ENCODE measurements at places on chromosomes 5 and 9.
A peak's percentile ranks its signal among the peaks of the same experiment; 100 is the strongest.

GRCh38 chr9:135544981-135545635 lies 818 bp upstream of the OBP2A start:
- no peak for DNase-seq

- DNase-seq = no peak
Measured at GRCh38 chr5:178078197-178079010, 34.9 kb upstream of the N4BP3 start.

GRCh38 chr5:16600397-16600796 lies 16.4 kb downstream of the RETREG1 start:
- no peak for DNase-seq

DNA sequence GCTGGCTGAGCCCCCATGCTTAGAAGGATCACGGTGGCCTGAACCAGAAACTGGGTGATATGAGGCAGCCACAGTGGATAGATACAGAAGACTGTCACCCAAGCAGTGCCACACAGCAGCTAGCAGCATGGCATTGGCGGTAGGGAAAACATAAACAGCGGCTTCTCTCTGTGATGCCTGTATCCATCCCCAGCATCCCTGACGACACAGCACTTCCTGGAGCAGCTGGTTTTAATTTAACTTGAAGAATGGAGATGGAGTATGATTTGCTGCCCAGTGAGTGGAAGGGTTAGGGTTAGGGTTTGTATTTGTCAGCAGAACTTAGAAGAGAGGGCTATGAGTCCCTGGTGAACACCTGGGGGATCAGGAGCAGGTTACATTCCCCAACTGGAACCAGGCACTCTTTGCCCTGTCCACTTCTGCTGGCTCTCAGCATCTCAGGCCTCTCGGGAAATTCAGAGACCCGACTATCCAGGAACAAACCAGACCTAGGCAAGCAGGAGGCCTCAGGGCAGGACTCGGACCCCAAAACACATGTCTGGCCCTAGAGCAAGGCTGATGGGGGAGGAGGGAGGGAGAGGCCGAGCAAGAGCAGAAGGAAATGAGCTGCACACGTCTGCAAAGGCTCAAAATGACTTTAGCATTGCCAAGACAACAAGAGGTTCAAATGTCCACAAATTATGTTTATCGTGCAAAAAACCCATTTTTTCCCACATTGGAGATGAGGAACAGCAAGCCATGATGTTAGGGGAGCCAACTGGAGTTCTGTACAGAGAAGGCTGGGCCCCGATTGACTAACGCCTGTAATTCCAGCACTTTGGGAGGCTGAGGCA lies 6.5 kb upstream of the GGTA1 start:
- DNase-seq = no peak

DNA sequence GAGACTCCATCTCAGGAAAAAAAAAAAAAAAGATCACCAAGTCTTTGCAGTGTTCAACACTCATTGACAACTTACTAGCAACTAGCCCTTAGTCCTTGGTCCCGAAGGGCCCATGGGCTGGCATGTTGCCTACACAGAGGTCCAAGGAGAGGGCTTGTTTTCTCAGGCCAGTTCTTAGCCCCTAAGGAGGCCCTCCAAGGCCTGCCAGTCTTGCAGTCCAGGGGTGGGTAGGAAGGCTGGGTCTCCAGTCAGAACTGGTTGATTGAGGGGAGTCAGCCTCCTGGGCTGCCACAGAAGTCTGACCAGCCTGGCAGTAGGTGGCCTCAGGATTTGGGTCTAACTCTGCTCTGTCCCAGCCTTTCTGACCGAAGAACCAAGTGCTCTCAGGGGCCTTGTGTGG lies 32.7 kb downstream of the IER5L start:
- no peak for DNase-seq

DNA sequence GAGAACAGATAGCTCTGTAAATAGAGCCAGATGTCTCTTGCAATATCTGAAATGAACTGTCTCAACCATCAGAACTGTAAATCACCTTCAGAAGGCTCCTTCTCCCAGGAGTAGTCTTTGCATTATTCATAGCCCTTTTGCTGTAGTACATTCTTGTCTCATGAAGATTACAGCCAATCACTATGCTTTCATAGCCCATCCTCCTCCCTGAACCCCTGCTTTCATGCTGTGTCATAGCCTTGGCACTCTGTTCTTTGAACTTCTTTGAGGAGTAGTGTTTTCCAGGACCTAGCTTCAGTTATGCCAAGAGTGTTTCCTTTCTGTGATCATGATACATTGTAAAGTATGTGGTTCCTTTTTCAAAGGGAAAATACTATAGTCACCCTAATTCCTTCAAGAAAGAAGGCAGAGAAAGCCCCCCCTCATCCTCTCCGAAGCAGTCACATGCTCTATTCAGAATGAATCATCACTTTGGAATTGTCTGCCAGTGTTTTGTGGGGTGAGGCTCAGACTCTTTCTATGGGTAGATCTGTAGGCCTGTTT lies 61.1 kb downstream of the GRIA1 start:
- DNase-seq = no peak

- peak; percentile 71 for DNase-seq
Measured at GRCh38 chr9:130461218-130461630, 16.5 kb downstream of the ASS1 start.

All from right kidney (tissue), 9 donors.